Naive thymus-derived CD4-positive, alpha-beta T cell (primary cell): ENCODE measurements at places on chromosomes 1 and 21. TPM values are rescaled to one million over a fixed set of nuclear protein-coding genes. Genes with fewer than 3 reads are reported as not detected.

- peaks cover 13% of the 10 kb centered on the region for H3K4me1 ChIP-seq
- no peaks in the 10 kb centered on the region for H3K36me3 ChIP-seq
- no peak for DNase-seq
- H3K27ac ChIP-seq = no peak overlapping the region
Measured at GRCh38 chr1:26496861-26497260, 24.6 kb downstream of the HMGN2 start.

DNA sequence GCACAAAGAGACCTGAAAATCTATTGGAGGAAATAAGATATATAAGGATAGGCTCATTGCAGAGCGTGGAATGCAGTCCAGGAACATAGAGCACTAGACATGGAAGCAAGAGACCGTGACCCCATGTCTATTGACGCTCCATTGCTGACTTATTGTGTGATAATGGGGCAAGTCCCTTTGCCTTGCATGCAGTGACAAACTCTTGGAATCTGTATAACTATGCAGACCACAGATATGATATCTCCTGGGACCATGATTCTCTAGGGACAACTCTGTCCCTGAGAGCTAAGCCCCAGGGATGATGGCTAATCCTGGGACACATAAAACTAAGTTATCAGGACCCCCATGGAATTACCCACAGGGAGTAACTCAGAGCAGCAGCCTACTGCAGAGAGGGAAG lies 73.1 kb upstream of the PRDX6 start:
- H3K27me3 ChIP-seq = no peaks in the 10 kb centered on the region
- peaks cover 7% of the 10 kb centered on the region for H3K4me1 ChIP-seq
- no peak overlapping the region for H3K4me3 ChIP-seq
- no peaks in the 10 kb centered on the region for H3K36me3 ChIP-seq

DNA sequence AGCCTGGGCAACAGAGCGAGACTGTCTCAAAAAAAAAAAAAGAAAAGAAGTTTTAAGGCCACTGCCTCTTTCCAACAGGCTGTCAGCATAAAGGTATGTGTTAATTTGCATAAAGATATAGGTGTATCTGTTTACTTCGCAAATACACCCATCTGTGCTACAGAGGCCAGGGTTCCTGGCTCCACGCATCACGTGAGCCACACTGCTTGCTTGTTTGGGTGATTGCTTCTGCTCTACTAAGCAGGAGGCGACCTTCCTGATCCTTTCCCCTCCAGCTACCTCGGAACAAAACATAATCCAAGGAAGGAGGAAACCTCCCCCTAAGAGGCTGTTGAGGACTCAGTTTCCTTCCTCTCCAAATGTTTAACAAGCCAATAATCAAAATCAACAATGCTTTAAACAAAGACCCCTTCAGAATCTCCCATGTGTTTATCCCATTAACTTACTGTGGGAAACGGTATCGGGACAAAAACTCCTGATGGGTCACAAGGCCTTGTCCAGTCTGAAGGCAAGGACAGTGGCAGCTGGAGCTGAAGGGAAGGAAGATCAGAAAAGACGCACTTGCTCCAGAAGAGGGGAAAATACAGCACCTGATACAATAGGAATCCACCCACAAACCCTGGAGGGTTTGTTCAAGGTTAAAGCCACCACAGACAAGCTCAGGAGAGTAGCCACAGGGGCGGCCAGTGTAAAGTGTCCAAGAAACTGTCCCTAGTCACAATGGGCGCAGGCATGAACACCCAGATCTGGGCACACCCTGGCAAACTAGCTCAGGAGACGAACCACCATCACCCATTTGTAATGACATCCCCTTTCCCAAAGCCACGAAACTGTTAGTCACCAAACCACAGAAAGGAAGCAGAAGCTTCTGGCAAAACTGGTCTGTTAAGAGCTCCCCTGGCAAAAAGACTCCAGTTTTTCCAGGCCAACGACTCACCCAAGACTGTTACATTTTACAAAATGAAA lies 17.2 kb downstream of the CTNNBIP1 start:
- no peaks in the 10 kb centered on the region for H3K4me1 ChIP-seq
- no peak overlapping the region for H3K27ac ChIP-seq
- no peaks in the 10 kb centered on the region for H3K27me3 ChIP-seq

DNA sequence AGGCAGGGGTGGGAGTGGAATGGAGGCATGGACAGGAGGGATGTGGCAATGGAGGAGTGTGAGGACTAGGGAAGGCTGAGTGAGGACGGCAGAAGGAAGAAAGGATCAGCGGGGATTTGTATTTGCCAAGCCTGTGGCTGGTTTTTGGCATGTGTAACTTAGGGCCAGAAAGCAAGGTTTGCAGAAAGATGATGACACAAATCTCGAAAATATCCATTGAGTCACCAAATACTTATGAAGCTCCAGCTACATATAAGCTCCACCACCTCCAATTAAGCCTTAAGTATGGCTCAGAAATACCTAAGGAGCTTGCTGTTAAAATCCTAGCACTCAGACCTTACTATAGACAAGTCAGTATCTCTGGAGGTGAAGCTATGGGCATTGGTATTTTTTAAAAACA lies 90.1 kb downstream of the OMA1 start:
- H3K4me3 ChIP-seq = no peak overlapping the region
- no peak for DNase-seq
- H3K4me1 ChIP-seq = no peaks in the 10 kb centered on the region
- no peaks in the 10 kb centered on the region for H3K36me3 ChIP-seq
- H3K27ac ChIP-seq = no peak overlapping the region

Gene KDF1
- total RNA-seq = 2.1 TPM

GRCh38 chr21:31145274-31145673 lies 107.0 kb upstream of the KRTAP19-8 start:
- H3K27me3 ChIP-seq = no peaks in the 10 kb centered on the region
- H3K4me1 ChIP-seq = peaks cover 28% of the 10 kb centered on the region
- no peak overlapping the region for H3K27ac ChIP-seq

GRCh38 chr1:91801496-91802115 lies 84.3 kb downstream of the TGFBR3 start:
- H3K36me3 ChIP-seq = no peaks in the 10 kb centered on the region
- H3K27ac ChIP-seq = no peak overlapping the region
- H3K4me1 ChIP-seq = peaks cover 34% of the 10 kb centered on the region
- no peak for DNase-seq
- H3K4me3 ChIP-seq = no peak overlapping the region

GRCh38 chr1:46595127-46595526 lies 8.9 kb downstream of the MKNK1 start:
- no peak overlapping the region for H3K4me3 ChIP-seq
- no peaks in the 10 kb centered on the region for H3K36me3 ChIP-seq
- peaks cover 13% of the 10 kb centered on the region for H3K4me1 ChIP-seq
- no peak overlapping the region for H3K27ac ChIP-seq
- no peaks in the 10 kb centered on the region for H3K27me3 ChIP-seq

DNA sequence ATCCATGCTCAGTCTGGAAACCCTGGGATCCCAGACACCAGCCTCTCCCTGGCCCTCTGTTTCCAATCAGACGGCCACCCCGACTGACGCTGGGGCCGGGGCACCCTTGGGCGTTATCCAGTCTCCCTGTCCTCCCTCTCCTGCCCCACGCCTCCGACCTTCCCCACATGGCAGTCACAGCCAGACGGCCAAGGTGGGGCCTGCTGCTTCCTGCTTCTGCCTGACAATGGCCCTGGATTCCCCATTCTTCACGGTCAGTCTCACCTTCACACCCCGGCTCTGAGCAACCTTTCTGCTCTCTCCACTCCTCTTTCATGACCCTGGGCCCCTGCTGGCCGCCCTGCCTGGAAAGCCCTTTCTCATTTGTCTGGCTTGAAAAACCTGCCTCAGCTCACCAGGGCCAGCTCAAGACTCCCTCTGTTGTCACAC lies 6.6 kb downstream of the GNG4 start:
- H3K36me3 ChIP-seq = no peaks in the 10 kb centered on the region
- H3K27ac ChIP-seq = no peak overlapping the region
- H3K4me3 ChIP-seq = no peak overlapping the region

Gene RUNX3
- 129 and 131 TPM in 2 replicates for total RNA-seq

DNA sequence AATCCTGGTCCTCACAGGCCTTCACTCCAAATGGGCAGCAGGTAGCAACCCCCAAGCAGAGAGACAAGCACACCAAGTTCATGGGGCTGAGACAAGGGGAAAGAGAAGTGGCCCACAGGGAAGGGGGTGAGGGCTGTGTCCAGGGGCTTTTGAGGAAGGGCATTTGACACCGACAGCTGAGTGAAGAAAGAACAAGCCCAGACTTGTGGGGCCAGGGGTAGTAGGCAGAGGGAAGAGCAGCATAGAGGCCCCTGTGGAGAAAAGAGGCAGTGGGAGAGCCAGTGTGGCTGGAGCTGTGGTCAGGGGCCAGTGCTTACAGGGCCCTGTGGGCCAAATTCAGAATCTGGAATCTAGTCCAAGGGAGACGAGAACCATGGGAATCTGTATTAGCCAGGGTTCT lies 85.4 kb downstream of the IGSF21 start:
- no peaks in the 10 kb centered on the region for H3K36me3 ChIP-seq
- H3K4me1 ChIP-seq = no peaks in the 10 kb centered on the region
- no peak overlapping the region for H3K4me3 ChIP-seq
- no peaks in the 10 kb centered on the region for H3K27me3 ChIP-seq
- no peak overlapping the region for H3K27ac ChIP-seq

DNA sequence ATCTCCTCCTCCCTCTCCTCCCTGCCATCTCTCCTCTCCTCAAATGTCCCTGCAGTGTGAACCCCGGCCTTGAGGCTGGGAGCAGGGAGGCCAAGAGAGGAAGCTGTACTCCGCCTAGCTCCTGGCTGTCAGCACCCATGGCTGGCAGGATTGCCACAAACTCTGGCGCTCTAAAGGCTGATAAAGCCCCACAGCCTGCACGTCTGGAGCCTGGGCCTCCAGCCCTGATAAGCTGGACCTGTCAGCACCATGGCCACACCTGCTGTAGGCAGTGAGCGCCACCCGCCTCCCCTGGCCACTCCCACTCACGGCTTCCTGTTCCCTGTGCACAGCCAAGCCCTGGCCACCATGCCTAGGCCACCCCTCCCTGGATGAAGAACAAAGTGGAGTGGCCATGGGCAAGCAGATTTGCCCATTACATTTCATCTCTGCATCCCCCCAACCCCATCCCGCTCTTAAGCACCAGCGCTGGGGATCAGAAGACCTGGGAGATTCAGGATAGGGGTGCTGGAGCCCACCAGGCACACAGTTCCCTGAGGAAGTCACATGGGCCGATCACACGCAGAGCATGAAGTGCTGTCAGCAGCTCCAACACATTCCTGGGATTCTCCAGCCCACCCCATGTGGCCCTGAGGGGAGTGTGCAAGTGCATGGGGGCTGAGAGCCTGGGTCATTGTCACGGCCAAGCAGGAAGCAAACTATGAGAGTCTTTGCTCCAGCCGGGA lies 24.2 kb upstream of the NPPB start:
- no peaks in the 10 kb centered on the region for H3K4me1 ChIP-seq
- H3K4me3 ChIP-seq = no peak overlapping the region
- H3K36me3 ChIP-seq = no peaks in the 10 kb centered on the region
- H3K27me3 ChIP-seq = no peaks in the 10 kb centered on the region
- no peak overlapping the region for H3K27ac ChIP-seq

DNA sequence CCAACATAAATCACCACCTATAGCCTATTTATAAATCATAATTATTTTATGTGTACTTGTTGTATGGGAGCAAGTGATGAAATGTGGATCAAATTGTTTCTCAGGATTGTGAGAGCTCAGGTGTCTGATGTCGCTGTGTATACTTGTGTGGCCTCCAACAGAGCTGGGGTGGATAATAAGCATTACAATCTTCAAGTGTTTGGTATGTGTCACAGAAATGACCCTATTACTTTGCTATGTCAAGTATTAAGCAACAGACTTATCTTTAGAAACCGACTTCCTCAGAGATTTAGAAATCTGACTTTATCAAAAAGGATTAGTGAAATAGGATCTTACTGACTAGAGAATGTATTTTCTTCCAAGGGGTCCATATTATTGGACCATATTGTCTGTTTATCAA lies 280.9 kb downstream of the TPR start:
- DNase-seq = no peak
- no peaks in the 10 kb centered on the region for H3K4me1 ChIP-seq
- no peak overlapping the region for H3K4me3 ChIP-seq
- H3K27me3 ChIP-seq = no peaks in the 10 kb centered on the region

DNA sequence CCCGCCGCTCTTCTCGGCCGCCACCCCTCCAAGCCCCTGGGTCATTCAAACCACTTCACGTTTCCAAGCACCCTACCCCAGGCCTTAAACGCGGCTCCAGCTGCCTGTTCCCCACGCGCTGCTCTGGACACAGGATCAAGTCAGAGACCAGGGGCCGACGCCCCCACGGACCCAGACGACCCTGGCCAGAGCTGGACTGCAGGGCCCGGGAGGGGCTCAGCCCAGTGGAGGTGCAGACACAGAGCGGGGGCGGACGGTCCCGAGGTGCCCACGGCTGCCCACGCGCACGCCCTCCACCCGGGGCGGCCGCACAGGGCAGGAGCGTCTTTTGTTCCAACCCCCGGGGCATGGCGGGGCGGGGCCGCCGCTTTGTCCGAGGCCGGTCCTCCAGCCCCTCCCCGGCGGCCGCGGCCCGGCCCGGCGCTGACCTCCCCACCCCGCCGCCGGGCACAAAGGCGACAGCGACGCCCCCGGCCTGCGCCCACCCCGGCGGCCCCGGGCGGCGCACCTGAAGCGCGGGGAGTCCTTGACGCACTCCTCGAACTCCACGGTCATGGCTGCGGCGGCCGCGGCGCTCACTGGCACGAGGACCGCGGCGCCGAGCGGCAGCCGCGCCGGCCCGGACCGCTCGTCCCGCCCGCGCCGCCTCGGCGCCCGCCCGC lies 338 bp downstream of the ACAP3 start:
- H3K4me1 ChIP-seq = peaks cover 34% of the 10 kb centered on the region
- no peak for DNase-seq
- H3K27ac ChIP-seq = peak overlapping the region; percentile 78
- H3K4me3 ChIP-seq = peak overlapping the region; percentile 30
- H3K36me3 ChIP-seq = no peaks in the 10 kb centered on the region

Gene LCE6A
- total RNA-seq = not detected

GRCh38 chr1:98316286-98316905 lies 345.1 kb upstream of the SNX7 start:
- H3K27ac ChIP-seq = no peak overlapping the region
- no peak for DNase-seq
- no peaks in the 10 kb centered on the region for H3K4me1 ChIP-seq
- no peaks in the 10 kb centered on the region for H3K36me3 ChIP-seq
- H3K27me3 ChIP-seq = no peaks in the 10 kb centered on the region

Gene FCRL6
- 0.51 TPM for total RNA-seq

DNA sequence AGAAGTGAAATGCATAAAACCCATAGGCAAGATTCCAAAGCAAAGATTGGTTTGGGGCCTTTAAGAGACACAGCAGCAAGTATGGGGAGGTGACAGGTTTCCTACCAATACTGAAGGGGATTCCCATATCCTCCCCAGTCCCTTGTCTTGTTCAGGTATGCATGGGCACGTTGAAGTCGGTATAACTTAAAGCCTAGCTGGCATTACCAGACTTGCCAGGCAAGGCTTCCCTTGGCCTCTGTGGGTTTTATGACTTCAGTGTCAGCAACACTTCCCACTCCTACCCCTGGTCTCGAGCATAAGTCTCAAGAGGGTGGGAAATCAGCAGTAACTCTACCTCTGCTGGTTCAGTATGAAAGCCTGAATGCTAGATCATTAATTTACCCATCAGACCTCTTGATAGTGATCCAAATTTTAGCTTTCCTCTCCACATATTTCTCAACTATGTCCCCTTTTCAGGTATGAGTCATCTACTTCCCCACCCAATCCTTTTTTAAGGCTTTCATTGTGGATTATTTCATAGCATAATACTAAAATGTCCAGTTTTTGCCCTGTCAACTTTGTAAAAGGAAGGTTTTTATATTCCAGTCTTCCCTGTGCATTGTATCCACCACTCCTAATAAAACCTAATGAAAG lies 6.8 kb downstream of the CYP4X1 start:
- no peak overlapping the region for H3K27ac ChIP-seq
- DNase-seq = no peak
- H3K4me1 ChIP-seq = no peaks in the 10 kb centered on the region
